ENCODE measurements at places on chromosomes 16 and 17.

DNA sequence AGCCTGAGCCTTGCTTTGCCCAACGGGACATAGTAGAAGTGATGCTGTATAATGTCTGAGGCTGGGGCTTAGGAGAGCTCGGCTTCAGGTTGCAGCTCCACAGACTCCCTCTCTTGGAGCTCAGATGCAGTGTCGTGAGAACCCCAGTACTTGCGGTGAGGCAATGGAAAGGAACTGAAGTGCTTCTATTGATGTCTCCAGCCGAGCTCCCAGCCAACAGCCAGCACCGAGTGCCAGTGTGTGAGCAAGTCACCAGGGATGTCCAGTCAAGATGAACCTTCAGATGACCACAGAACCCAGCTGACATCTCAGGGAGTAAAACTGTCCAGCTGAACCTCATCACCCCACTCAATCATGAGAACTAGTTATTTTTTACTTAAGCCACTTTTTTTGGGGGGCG, 268.1 kb downstream of the IRF8 start:
- DNase-seq, result no peak

GRCh38 chr17:58641887-58642311, 49.9 kb downstream of the TEX14 start:
- no peak for DNase-seq

DNA sequence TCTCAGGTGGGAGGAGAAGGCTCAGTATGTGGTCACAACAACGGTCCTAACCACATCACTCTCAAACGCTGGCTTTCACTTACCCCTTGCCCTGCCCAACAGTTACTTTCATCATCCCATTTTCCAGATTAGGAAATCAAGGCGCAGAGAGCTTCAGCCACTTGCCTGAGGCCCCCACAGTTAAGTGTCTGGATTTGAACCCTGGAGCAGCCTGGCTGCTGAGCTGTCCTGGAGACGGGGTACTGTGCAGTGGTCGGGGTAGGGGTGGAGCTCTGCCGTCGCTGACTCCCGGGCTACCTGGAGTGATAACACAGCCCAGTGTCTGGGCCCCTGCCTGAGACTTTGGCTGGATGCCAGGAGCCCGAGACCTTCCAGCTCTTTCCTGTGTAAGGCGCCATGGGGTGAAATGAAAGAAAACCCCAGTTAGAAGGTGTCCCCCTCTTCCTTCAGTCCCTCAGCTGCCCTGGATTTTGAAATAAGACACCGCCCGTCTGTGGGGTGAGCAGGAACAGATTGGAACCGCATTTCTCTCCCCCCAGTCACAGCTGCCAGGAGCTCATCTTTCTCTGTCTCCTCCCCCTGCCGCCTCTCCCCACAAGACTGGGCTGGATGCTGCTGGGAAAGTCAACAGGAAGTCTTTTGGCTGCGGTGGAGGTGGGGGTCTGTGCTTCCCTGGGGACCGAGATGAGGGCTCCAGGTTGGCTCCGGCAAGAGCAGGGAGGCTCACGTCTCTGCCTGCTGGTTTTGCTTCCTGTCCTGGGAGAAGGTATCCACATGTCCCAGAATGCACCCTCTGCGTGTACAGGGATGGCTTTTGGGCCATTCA, 280.2 kb downstream of the SEC14L1 start:
- no peak for DNase-seq

- DNase-seq, result no peak
Measured at GRCh38 chr16:30028438-30029076, 2.5 kb downstream of the TLCD3B start.

DNA sequence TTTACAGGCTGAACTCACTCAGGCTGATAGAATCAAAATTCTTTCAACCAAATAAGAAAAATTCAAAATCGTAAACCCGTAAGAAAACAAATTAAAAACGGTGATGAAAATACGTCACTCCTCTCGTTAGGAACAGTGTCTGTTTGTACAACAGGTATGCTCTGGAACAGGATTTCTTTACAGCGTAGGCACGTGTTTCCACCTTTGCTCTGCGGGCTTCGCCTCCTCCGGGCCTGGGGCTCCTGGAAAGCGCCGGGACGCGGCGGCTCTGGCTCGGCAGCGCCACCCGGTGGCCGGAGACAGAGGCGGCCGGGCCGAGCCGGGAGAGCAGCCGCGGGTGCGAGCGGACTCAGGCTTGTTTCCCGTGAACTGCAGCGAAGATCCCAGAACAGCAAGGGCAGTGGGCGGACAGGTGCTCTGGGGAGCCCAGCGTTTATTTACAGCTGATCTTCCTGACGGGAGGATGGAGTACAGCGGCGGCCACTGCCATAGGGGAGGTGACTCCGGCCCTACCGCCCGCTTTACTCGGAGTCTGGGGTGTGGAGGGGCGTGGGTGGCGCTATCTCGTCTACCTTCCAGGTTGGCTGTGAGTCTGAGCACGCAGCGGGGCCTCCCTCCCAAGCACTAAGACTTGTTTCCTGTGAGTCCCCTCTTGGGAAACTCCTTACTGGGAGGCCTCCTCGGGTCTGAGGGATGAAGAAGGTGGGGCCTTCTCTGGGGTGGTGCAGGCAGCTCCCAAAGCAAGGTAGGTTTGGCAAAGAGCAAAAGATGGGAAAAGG, 40.5 kb upstream of the ATP2A3 start:
- DNase-seq, result no peak

- DNase-seq, result no peak
Measured at GRCh38 chr17:20280851-20281250, 186.5 kb downstream of the LGALS9B start.

DNA sequence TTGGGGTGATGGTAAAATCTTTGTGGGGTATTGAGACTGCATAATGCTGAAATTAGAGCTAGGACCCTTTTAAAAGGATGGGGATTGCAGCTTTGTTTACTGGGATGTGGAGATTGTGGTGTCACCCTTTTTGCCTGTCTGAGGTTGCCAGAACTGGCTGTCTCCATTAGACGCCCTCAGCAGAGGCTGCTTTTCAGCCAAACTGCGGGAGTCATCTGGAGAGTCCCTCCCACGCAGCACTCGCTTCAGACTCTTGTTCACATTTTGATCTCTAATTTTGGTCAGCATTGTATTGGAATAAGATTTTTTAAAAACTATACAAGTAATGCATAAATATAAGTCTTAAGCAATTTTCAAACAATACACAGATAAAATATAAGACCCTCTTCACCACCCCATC, 27.9 kb upstream of the JPT2 start:
- DNase-seq, result no peak

DNA sequence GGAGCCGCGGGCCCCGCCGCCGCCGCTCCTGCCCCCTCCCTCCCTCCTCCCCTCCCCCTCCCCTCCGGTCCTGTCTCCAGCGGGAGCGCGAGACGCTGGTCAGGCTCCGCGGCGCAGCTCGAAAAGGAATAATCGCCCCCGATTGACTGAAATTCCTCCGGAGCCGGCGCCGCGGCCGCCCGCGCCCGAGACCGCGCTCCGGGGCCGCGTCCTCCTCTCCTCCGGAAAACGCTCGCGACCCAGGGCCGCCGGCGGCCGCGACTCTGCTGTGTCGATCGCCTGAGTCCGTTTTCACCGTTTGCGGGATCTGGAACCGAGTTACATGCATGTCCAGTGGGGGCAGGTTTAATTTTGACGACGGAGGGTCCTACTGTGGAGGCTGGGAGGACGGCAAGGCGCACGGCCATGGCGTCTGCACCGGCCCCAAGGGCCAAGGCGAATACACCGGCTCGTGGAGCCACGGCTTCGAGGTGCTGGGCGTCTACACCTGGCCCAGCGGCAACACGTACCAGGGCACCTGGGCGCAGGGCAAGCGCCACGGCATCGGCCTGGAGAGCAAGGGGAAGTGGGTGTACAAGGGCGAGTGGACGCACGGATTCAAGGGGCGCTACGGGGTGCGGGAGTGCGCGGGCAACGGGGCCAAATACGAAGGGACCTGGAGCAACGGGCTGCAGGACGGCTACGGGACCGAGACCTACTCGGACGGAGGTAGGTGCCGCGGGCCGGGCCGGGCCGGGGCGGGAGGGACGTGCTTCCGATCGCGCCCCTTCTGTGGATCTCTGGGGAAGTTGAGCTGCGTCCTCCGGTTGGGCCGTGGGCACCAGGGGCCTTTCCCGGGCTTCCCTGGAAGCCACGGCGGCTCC, 744 bp downstream of the JPH3 start:
- no peak for DNase-seq

DNA sequence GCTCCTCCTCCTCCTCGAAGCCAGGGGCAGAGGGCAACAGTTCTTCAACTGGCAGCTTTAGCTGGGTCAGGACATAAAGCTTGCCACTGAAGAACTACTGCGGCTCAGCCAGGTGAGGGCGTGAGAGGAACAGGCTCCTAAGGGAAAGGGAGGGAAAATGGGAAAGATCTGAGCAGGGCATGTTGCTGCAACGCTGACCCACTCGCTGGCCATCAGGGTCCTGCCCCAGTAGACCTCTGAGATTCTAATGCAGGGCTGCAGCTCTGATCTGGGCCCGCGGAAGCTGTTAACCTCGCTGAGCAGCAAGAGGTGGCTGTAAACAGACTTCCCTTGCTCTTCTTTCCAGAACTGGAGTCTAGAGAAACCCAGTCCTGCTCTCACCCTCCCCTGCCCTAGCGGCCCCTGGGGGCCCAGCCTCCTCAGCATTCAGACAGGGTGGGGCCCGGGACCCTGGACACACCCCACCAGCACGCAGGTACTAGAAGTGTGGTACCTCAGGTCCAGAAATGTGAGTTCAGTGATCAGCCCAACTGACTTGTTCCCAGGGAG, 3.8 kb upstream of the TLCD2 start:
- DNase-seq, result no peak

- no peak for DNase-seq
Measured at GRCh38 chr17:64425191-64425590, 23.7 kb upstream of the MILR1 start.

DNA sequence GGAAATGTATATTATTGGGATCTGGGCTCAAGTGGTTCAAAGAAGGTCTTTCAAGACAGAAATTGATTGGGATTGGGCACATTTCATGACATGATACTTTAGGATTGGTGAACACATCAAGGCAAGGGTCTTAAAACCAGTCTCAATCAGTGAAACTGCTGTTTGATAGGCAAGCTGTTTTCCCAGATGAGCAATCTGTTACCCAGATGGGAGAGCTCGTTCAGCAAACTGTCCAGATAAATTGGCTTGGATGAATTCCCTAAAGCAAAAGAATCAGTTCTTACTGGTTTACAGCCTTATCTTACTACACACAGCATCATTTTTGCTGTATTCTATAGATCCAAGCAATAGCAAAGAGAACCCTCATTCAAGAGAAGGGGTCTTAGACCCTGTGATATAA, 31.0 kb upstream of the CNEP1R1 start:
- no peak for DNase-seq

GRCh38 chr17:7224661-7225111, 4.9 kb downstream of the ACADVL start:
- DNase-seq, result no peak

GRCh38 chr16:50602531-50603205, 54.5 kb downstream of the NKD1 start:
- DNase-seq, result no peak

DNA sequence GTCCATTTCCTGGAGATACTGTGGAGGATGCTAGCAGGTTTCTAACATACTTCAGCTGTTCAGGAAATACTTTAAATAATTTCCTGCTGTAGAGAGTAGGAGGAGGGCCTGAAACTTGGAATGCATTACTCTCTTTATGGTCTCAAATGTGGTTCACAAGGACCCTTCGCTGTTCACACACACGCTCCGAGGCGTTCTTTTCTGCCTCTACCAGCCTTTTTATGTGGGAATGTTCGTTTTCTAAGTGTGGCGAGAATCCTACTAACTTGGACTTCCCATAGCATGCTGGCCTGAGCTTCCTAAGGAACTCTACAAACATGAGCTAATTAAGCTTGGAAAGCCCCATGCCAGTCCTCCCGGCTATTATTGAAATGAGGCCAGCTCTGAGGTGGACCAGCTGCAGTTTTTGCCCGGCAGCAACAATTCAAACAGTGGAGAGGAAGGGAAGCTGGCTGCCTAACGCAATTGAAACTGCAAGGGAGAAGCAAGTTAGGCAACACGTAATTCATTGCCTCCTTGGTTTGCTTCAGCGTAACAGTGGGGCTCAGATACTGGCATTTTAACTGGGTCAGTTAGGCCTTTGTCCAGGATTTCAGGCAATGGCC, 18.9 kb downstream of the KPNA2 start:
- DNase-seq, result no peak

- DNase-seq, result no peak
Measured at GRCh38 chr17:62631086-62631935, 3.8 kb downstream of the MRC2 start.

DNA sequence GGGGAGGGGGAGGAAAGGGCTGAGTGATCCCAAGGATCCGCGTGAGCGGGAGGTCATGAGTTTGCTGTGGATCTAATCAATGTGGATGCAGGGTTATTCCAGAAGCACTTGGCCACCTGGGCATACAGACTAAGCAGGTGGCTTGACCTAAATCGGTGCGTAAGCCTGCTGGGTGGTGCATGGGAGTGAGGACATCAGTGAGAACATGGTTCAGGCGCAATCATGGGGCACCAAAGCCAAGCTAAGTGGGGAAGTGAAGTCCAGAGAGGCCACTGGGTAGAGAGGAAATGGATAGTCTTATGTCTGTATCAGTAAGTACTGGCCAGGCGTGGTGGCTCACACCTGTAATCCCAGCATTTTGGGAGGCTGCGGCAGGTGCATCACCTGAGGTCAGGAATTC, 18.9 kb upstream of the MFSD6L start:
- DNase-seq, result no peak

DNA sequence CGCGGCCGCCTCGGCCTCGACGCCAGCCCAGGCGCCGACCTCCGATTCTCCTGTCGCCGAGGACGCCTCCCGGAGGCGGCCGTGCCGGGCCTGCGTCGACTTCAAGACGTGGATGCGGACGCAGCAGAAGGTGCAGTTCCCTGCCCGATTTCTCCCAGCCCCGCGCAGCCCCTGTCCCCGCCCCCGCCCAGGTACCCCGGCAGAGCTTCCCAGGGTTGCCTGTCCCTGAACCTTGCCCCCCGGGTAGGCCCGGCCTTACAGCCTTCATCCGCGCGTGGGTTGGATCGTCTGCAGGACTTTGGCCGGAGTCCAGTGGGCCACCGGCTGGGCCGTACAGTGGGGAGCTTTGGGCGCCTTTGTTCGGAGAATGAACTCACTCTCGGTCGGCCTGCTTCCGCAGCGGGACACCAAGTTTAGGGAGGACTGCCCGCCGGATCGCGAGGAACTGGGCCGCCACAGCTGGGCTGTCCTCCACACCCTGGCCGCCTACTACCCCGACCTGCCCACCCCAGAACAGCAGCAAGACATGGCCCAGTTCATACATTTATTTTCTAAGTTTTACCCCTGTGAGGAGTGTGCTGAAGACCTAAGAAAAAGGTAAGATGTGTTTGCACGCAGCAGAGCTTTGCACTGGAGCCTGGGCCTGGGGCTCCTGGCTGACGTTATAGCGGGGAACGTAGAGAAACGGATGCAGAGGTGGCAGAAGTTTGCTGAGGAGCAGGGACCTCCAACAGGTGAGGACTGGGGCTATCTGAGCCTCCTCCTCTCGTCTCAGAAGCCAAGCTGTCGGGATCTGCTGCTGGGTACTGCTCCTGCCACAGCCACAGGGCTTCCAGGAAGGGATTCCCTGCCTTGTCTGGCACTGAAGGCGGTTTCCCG, 593 bp downstream of the GFER start:
- no peak for DNase-seq

DNA sequence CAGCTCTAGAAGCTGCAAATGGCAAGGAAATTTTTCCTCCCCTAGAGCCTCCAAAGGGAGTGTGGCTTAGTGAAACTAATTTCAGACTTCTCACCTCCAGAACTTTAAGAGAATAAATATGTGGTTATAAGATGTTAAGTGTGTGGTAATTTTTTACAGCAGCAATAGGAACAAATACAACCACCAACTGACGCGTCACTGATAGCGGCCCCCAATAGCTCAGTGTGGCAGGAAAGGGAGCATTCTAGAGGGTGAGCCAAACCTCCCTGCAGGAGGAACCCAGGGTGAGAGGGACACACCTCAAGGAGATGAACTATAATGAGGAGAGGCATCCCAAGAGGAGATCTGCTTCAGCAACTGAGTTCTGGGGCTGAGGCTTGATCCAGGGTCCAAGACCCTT, 4.0 kb downstream of the CCL4 start:
- no peak for DNase-seq

All from activated CD4-positive, CD25-positive, alpha-beta regulatory T cell treated with anti-CD3 and anti-CD28 coated beads, Interleukin-2, amount 50 U/mL, for 16 hours (primary cell).